ENCODE measurements at places on chromosomes 6 and 20.

DNA sequence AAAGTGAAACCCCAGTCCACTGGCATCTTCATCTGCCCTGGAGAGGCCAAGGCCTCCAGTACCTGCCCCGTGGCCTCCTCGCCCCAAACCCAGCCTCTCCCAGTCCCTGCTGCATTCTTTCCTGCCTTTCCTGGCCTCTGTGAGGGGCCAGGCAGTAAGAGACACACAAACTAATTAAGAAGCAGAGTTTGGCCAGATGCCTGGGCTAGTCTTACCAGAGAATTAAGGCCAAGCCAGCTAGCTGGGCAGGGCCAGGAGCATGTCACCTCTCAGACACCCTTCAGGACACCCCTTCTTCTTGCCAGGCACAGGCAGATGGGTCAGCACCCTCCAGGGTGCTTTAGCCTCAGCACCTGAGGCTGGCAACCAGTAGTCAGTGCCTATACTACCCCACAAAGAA lies 2.4 kb downstream of the MDGA1 start:
- DNase-seq = no peak

DNA sequence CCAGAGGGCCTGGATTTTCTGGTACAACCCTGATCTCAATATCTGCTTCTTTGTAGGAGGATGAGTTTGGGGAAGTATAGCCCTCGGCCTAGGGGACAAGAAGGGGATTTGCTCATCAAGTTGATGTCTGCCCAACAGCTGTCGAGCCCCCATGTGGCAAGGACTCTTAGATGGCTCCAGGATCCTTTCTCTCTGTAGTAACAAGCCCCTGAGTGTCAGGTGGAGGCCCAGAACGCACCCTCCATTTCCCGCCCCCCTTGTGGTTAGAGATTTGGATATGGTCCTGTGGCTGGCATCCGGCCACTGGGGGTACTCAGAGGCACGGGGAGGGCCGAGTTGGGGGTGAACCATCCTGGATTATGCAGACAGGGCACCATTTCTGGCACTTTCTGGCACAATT lies 50.1 kb downstream of the CTCFL start:
- no peak for DNase-seq

DNA sequence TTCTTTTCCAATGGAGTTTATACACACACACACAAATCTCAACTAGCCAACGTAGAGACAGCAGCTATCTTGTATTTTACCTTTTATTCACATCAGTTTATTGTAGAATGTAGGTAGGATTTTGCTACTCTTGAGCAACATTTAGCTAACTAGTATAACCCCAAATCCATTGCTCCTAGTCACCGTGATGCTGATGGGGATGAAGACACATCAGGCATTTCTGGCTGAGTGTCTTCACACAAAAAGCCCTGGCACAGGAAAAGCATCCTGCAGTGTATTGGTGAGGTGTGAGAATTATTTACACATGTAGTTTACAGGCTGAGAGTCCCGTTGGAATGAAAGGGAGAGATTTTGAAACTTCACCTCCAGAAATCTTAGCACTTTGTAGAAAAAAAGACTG lies 65.9 kb upstream of the FBXL4 start:
- no peak for DNase-seq

DNA sequence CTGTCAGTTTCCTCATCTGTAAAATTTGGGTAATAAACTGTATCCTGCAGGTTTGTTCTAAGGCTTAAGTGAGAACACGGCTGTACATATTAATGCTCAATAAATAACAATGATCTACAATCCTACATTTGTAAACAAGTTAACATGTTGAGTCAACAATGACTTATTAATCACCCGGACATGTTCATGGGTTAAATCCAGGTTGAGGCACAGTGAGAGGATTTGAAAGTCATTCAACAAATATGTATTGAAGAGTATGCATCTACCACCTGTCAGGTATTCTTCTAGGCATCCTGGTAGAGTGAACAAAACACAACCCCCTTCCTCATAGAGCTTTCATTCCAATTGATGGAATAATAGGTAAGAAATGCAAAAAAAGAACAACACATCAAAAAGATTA lies 554.7 kb upstream of the SLC35B3 start:
- DNase-seq = no peak

- no peak for DNase-seq
These were observed 27.0 kb upstream of the TBC1D7 start for GRCh38 chr6:13355043-13355945.

- DNase-seq = no peak
These were observed 81.3 kb downstream of the AFDN start for GRCh38 chr6:167907837-167908681.

- DNase-seq = no peak
These were observed 102.6 kb upstream of the ADGRF4 start for GRCh38 chr6:47595785-47596184.

- no peak for DNase-seq
These were observed at the start of gene DOK5 for GRCh38 chr20:54475334-54476168. DOK5 (plus strand) TSS chr20:54475593; CDS start chr20:54475947, 354 bp downstream.

DNA sequence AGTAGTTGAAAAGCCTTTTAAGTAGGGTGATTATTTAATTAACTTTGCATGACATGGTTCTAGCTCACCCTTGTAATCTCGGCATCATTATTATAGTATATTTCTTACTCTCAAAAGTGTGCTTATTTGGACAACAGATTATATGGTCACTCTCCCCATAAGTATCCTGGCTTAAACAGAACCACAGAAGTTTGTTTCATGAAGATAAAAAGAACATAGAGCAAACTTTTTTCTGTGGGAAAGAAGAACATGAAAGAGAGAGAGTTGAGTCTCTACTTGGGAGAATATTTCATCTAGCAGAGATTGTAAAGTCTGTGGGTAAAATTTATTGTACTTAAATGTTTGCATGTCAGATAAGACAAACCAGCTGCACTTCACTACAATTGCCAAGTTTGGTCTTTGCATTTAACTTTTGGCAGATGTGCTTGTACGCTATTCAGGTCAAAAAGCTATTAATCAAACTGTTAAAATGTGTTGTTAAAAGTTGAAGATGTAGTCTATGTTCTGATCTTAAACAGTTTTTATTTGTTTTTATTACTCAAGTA lies 33.4 kb upstream of the PRIM2 start:
- no peak for DNase-seq

- DNase-seq = no peak
These were observed 828.6 kb upstream of the CITED2 start for GRCh38 chr6:140202964-140203515.

DNA sequence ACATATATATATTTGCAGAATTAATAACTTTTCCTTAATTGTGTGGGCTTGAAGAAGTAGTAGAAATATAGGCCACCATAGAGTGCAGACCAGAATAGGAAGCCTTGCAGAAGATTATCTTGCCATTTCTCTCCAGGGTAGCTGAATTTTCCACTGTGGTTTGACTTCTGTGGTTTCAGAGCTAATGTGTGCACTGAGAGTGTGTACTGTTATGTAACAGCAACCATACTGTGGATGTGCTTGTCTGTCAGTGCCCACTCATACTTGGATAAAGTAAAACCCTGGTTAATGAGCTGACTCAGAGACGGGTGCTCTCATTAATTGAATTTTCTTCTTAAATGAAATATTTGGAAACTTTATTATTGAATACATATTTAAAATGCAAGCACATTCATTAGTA lies 57.2 kb downstream of the CEP43 start:
- DNase-seq = peak; percentile 49

- DNase-seq = peak; percentile 74
These were observed 20.4 kb downstream of the HLA-G start for GRCh38 chr6:29847871-29848630.

DNA sequence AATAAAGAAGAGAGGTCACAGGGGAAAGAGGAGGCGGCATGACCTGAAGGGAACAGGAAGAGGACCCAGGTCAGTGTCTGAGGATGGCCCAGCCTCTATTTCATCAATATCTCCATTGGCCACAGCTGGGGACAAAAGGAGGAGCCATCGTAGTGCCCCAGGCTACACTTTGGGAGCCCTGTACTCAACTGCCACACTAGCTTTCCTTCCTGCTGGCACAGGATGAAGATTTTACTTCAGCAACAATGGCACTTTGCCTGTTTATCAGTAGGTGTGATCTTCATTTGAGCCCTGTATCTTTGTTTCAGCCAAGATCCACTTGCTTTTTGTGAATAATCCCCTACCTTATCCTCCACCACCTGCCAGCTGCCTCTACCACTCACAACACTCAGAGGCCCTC lies 35.4 kb upstream of the RCAN2 start:
- DNase-seq = no peak

DNA sequence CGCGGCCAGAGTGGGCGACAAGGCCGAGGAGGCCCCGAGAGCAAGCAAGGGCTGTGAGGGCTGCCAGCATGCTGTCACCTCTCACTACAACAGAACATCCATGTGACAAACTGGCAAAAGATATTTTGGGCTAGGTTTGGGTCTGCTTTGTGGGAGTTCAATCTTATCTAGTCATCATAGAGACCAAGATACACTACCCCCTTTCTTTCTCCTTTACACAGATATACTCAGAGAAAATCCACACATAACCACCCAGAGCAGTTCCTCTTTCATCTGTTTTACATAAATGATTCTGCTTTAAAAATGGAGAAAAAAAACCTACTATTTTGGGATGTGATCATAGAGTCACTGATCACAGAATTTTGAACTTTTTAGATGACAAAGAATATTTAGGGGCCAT lies 16.8 kb downstream of the SOX4 start:
- DNase-seq = peak; percentile 73
